Smooth muscle cell of the pulmonary artery (primary cell): ENCODE measurements at places on chromosomes 13 and 19. TPM values are rescaled to one million over a fixed set of nuclear protein-coding genes. Genes with fewer than 3 reads are reported as not detected.

ZNF738 gene
- total RNA-seq: 2.6 and 3.1 TPM in 2 replicates

GPR12 gene
- not detected in 2 replicates for total RNA-seq

BAX gene
- 79.2 and 117 TPM in 2 replicates for total RNA-seq

C3 gene
- total RNA-seq: 62.9 and 313 TPM in 2 replicates

TUBA3C gene
- total RNA-seq: not detected in 2 replicates
